ENCODE measurements at places on chromosomes 12 and 14. TPM values are rescaled to one million over a fixed set of nuclear protein-coding genes. Genes with fewer than 3 reads are reported as not detected.
A peak's percentile ranks its signal among the peaks of the same experiment; 100 is the strongest.

A2M gene
- total RNA-seq: 271 TPM

DNA sequence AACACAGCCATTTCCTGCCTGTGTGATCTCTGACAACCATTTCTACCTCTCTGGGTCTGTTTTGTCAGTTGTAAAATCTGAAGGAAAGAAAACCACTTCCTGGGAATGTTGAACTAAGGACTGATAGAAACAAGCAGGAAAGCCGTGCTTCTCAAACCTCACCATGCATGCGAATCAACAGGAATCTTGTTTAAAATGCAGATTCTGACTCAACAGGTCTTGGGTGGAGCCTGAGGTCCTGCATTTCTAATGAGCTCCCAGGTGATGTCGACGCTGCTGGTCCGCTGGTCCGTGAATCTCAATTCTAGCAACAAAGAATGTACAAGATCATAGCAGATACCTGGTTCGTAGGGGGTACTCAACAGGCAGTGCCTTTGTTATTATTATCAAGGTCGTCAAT, 38.0 kb upstream of the GPATCH2L start:
- no peak for DNase-seq

DNA sequence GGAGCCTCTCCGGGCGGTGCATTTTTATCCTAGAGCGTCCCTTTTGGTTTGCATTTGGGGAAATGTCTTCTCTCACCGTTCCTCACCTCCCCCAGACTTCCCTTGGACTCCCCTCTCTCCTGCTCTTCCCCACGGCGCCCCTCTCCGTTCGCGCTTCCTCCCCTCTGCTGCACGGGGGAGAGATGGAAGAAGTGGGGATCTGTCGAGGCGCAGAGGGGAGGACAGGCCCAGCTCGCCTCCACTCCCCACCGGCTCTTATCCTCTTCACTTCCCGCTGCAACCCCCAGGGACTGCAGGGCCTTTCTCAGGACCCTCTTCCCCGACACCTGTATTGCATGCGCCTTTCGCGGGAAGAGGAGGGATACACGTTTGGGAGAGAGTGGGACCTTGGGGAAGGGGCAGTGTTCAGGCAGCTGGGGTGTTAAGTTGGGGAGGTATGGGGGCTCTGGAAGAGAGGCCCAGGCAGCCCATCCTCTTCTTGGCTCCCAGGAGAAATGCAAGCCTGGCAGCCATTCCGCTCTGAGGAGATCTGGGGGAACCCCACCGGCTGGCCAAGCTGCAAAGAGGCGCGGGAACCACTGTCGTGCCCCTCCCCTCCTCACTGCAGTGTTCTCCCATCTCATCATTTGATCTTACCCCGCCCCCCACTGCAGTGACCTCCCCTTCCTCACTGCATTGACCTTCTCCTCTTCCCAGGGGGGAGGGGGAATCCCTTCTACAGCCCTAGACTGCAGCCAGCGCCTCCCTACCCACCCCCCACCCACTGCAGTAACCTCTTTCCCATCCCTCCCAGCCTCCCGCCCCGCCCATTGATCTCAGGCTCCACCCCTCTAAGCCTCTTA, 788 bp downstream of the ENO2 start:
- DNase-seq: peak; percentile 67

DNA sequence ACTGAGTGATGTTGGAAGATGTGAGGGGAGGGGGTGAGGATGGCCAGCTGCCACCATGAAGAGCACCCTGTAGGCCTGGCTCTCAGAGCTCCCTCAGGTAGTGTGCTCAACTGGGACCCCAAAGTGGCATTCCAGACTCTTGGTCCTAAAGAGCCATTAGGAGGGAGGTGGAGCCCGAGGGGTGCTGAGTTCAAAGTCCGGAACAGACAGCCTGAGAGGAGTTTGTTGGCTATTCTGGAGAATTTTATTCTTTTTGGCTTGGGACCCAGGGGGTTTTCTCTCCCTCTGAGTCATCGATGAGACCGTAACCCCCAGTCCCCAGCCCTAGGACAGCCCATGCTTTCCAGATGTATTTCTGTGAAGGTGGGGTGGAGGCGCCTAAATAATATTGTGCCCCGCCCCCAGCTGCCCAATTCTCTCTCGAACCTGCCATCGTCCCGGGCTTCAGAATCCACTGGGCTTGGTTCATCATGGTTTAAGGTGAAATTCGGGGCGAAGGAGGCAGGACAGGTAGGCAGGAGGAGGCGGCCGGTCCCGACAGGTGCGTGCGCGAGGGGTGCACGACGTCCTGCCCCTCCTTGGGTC, 690 bp upstream of the RBP5 start:
- no peak for DNase-seq

DNA sequence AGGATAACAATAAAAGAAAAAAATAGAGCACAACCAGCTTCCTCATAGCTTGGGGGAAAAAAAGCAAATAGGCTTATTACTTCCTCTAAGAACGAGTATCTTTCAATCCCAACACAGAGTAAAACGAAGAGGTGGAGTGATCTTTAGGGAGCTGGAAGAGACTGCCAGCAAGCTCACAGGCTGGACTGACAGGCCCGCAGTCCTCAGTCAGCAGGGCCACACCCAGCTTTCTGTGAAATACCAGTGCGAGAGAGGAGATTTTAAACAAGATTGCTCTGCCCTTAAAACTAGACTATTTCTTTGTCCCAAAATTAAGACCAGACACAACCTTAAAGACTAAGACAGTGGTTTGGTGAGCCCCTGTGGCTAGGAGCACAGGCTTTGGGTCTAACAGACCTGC, 32.9 kb downstream of the SETD3 start:
- DNase-seq: no peak
